Small intestine (tissue), 16 donors: ENCODE measurements at places on chromosomes 4 and X.

DNA sequence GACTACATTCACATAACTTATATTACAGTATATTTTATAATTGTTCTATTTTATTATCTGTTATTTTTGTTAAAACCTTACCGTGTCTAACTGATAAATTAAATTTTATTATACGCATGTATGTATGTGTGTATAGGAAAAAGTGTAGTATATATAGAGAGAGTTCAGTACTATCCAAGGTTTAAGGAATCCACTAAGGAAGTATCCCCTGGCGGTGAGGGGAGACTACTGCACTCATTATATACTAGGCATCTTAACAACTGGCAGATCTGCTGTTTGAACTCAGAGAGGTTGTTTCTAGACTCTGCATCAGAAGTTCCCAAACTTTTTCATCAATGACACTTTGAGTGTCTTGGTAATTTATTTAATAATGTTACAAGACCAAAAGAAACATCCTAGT lies 70.9 kb downstream of the NDST4 start:
- H3K36me3 ChIP-seq = no peaks in the 10 kb centered on the region
- no peak overlapping the region for H3K27ac ChIP-seq
- no peak for DNase-seq
- no peak overlapping the region for H3K4me3 ChIP-seq
- H3K4me1 ChIP-seq = no peaks in the 10 kb centered on the region

DNA sequence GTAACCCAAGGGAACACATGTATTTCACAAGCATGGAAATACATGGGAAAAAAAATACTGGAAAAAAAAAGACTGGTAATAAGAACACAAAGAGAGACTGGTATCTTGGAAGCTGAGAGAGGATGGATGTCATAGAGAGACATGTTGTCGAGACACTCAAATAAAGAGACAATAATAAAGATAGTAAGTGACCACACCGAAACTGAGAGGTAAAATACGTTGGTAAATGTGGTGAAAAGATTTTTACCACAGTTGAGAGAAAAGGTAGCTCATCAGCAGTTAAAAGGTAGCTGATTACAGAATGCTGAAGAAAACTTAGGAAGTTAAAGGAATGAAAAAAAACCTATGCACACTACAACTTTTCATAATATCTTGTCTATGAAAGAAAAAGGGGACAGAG lies 81.1 kb downstream of the ARAP2 start:
- no peaks in the 10 kb centered on the region for H3K27me3 ChIP-seq
- H3K36me3 ChIP-seq = peaks cover 2% of the 10 kb centered on the region
- H3K4me3 ChIP-seq = no peak overlapping the region
- DNase-seq = no peak
- H3K27ac ChIP-seq = no peak overlapping the region

GRCh38 chrX:40105835-40106675 lies 8.3 kb upstream of the BCOR start:
- peak; percentile 69 for DNase-seq
- H3K4me1 ChIP-seq = no peaks in the 10 kb centered on the region
- H3K36me3 ChIP-seq = peaks cover 2% of the 10 kb centered on the region
- H3K27me3 ChIP-seq = no peaks in the 10 kb centered on the region

DNA sequence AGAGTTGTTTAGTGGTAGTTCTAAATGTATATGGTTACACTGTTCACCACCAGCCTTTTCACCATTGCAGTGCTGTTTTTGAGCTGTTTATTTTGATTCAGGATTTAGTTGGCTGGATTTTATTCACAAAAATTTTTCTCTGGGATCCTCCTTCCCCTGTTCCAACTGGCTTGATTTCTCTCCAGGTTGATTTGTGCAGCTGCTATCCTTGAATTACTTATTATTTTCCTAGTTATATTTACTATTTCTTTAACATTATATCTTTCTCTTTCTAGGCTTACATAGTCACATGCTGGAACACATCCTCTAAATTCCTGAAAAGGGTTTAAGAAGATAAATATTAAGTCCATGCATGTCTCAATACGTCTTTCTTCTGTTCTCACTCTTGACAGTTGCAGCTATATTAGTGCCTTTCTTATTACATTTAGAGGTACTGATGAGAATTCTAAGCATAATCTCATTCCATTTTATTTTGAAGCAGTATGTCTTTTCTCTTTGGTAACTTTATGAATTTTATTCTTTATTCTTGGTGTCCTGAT lies 82.2 kb downstream of the SUPT20HL2 start:
- no peak for DNase-seq
- H3K27ac ChIP-seq = no peak overlapping the region
- no peaks in the 10 kb centered on the region for H3K36me3 ChIP-seq
- no peaks in the 10 kb centered on the region for H3K27me3 ChIP-seq

DNA sequence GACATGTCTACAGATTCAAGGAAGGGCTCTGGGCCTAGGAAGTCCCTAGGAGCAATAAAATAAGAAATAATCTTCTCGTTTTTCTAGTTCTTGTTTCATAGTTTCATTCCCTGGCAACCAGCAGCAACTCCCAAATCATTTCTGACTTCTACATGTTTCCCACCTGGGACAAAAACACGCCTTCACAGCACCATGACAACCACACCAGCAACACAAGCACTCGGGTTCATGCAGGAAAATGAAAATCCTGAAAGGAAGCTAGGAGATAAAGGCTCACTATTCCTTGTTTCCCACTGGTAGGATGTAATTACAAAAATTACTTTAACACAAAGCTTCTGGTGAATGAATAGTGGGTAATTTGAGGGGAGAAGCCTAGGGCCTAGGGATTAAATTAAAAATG lies 158.9 kb downstream of the ADAMTS3 start:
- no peaks in the 10 kb centered on the region for H3K4me1 ChIP-seq
- H3K27me3 ChIP-seq = no peaks in the 10 kb centered on the region
- no peak overlapping the region for H3K27ac ChIP-seq
- H3K36me3 ChIP-seq = no peaks in the 10 kb centered on the region

GRCh38 chrX:95629737-95630136 lies 1054.9 kb upstream of the DIAPH2 start:
- H3K4me3 ChIP-seq = no peak overlapping the region
- H3K4me1 ChIP-seq = no peaks in the 10 kb centered on the region
- H3K36me3 ChIP-seq = no peaks in the 10 kb centered on the region
- no peak overlapping the region for H3K27ac ChIP-seq
- H3K27me3 ChIP-seq = no peaks in the 10 kb centered on the region

DNA sequence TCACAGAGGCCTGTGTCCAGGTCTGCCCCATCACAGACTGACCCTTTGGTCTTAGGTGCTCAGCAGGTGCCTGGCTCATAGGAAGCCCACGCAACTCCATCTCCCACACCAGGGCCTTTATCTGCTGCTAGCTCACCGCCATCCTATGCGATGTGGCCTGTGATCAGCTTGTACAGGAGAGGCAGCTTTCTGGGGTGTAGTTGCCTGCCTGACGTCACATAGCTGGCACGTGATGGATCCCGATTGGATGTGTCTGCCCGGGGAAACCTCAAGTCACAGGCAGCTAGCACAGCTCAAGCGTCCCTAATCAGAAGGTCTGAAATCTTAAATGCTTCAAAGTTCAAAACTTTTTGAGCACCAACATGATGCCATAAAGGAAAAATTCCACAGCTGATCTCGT lies 41.2 kb upstream of the CLDN34 start:
- no peak overlapping the region for H3K27ac ChIP-seq
- DNase-seq = no peak
- H3K4me3 ChIP-seq = no peak overlapping the region
- H3K36me3 ChIP-seq = peaks cover 2% of the 10 kb centered on the region
- no peaks in the 10 kb centered on the region for H3K27me3 ChIP-seq
- H3K4me1 ChIP-seq = no peaks in the 10 kb centered on the region

- DNase-seq = no peak
- no peaks in the 10 kb centered on the region for H3K4me1 ChIP-seq
- H3K36me3 ChIP-seq = no peaks in the 10 kb centered on the region
- H3K4me3 ChIP-seq = no peak overlapping the region
These were observed 82.0 kb downstream of the UNC5C start for GRCh38 chr4:95466791-95467190.

- no peak overlapping the region for H3K4me3 ChIP-seq
- no peak for DNase-seq
- peaks cover under 1% of the 10 kb centered on the region for H3K4me1 ChIP-seq
- no peaks in the 10 kb centered on the region for H3K27me3 ChIP-seq
These were observed 311.7 kb upstream of the TAPT1 start for GRCh38 chr4:16537926-16538325.

GRCh38 chrX:13652287-13652793 lies 601 bp upstream of the TCEANC start:
- no peaks in the 10 kb centered on the region for H3K4me1 ChIP-seq
- DNase-seq = no peak
- no peaks in the 10 kb centered on the region for H3K36me3 ChIP-seq
- peak overlapping the region; percentile 9 for H3K4me3 ChIP-seq
- H3K27me3 ChIP-seq = no peaks in the 10 kb centered on the region

GRCh38 chrX:1491851-1492349 lies 39.2 kb upstream of the ASMTL start:
- H3K27ac ChIP-seq = no peak overlapping the region
- H3K4me3 ChIP-seq = no peak overlapping the region
- DNase-seq = no peak
- H3K4me1 ChIP-seq = no peaks in the 10 kb centered on the region
- H3K27me3 ChIP-seq = no peaks in the 10 kb centered on the region

DNA sequence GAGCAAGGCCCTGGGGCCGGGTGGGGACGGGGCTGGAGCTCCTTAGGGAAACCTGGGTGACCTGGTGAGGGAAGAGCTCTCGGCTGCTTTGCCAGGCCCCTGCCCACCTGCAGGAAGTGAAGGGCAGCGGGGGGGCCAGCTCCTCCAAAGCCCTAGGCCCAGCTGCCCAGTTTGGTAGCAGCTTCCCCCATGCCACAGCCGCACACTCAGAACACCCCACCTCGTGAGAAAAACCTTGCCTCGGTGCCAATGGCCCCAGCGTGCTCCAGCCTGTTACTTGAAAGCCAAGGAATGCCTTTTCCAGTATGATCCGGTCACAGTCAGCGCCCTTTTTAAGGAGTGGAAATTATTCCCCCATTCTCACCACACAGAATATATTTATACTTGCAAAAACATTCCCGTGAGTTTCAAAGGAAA lies 38.3 kb downstream of the ACOX3 start:
- no peak overlapping the region for H3K27ac ChIP-seq
- no peak overlapping the region for H3K4me3 ChIP-seq
- DNase-seq = no peak
- no peaks in the 10 kb centered on the region for H3K27me3 ChIP-seq
- H3K4me1 ChIP-seq = no peaks in the 10 kb centered on the region

- H3K36me3 ChIP-seq = no peaks in the 10 kb centered on the region
- H3K27ac ChIP-seq = no peak overlapping the region
- no peak for DNase-seq
- no peaks in the 10 kb centered on the region for H3K27me3 ChIP-seq
- no peaks in the 10 kb centered on the region for H3K4me1 ChIP-seq
These were observed 26.0 kb downstream of the LRP2BP start for GRCh38 chr4:185369731-185370130.

GRCh38 chr4:14961292-14961691 lies 41.0 kb upstream of the CPEB2 start:
- DNase-seq = peak; percentile 68
- H3K36me3 ChIP-seq = no peaks in the 10 kb centered on the region
- no peaks in the 10 kb centered on the region for H3K4me1 ChIP-seq
- H3K27me3 ChIP-seq = no peaks in the 10 kb centered on the region
- no peak overlapping the region for H3K4me3 ChIP-seq
- H3K27ac ChIP-seq = no peak overlapping the region

DNA sequence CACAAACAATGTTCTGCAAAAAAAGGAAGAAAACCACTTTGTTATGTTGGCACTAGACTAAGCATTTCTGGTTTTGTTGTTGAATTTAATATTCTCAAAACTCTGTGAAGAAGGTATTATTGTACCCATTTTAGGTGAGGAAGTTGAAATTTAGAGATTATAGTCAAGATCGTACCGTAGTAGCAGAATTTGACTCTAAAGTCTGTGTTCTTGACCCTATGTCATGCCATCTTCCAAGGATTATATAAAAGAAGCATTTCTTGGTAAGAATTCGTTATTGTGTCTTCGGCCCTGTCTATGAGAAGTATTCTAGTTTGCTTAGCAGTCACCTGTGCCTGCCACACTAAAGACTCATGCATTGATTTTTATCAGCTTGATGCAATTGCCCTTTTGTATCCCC lies 104.4 kb upstream of the MAP9 start:
- H3K4me3 ChIP-seq = no peak overlapping the region
- no peaks in the 10 kb centered on the region for H3K27me3 ChIP-seq
- no peaks in the 10 kb centered on the region for H3K36me3 ChIP-seq
- no peak for DNase-seq

DNA sequence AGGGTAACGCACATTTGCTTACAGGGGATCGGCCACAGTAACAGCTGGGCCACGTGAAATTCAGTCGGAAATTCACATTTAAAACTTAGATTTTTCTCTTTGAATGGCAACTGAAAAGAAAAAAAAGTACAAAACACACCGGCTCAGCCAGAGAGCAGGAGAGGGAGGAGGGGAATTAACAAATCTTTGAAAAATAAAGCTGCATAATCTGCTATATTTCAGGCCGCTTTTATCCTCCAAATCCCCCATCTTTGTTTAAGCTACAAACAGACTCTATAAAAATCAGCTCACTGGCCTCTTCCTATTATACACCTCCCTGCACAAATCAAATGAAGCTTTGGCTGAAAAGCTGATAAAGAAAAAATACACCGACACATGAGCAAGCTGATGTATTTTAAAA lies 169.1 kb downstream of the LDB2 start:
- no peak overlapping the region for H3K4me3 ChIP-seq
- no peaks in the 10 kb centered on the region for H3K36me3 ChIP-seq
- H3K27ac ChIP-seq = no peak overlapping the region
- no peak for DNase-seq

- H3K36me3 ChIP-seq = peaks cover 4% of the 10 kb centered on the region
- H3K4me1 ChIP-seq = no peaks in the 10 kb centered on the region
- no peak overlapping the region for H3K27ac ChIP-seq
- H3K27me3 ChIP-seq = no peaks in the 10 kb centered on the region
These were observed 107.0 kb upstream of the STIM2 start for GRCh38 chr4:26753617-26754016.

GRCh38 chr4:144336633-144337032 lies 196.1 kb upstream of the GYPA start:
- no peaks in the 10 kb centered on the region for H3K27me3 ChIP-seq
- DNase-seq = no peak
- no peak overlapping the region for H3K27ac ChIP-seq
- no peak overlapping the region for H3K4me3 ChIP-seq
- no peaks in the 10 kb centered on the region for H3K4me1 ChIP-seq

- H3K36me3 ChIP-seq = no peaks in the 10 kb centered on the region
- H3K4me1 ChIP-seq = no peaks in the 10 kb centered on the region
- no peaks in the 10 kb centered on the region for H3K27me3 ChIP-seq
- H3K27ac ChIP-seq = no peak overlapping the region
- no peak overlapping the region for H3K4me3 ChIP-seq
- no peak for DNase-seq
These were observed 158.3 kb downstream of the SPCS3 start for GRCh38 chr4:176478076-176478475.

GRCh38 chr4:184143770-184144564 lies 73.7 kb downstream of the ENPP6 start:
- H3K27me3 ChIP-seq = no peaks in the 10 kb centered on the region
- no peak for DNase-seq
